CD4-positive, alpha-beta T cell (primary cell): ENCODE measurements at places on chromosomes 7 and 10.

DNA sequence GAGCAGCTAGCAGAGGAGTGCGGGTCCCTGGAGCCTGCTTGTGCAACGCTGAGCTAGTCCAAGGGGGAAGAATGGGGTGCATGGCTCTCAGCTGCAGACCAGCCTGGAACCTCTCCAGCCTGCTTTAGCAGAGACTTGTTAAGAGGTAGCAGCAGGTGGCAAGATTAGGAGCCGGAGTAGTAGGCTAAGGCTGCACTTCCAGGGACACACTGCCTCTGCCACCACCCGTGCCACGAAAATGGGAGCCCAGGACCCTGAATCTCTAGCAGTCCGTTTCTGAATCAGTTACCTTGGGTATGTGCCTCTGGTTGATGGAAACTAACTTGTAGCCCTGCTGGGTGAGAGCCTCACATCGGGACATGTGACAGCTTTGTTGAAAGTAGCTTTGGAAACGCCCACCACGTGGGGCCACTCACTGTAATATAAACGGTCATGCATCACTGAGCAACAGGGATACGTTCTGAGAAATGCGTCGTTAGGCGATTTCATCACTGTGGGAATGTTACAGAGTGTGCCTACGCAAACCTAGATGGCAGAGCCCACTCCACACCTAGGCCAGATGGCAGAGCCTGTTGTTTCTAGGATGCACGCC is 25.9 kb downstream of the HTRA1 start:
- no peak for DNase-seq

DNA sequence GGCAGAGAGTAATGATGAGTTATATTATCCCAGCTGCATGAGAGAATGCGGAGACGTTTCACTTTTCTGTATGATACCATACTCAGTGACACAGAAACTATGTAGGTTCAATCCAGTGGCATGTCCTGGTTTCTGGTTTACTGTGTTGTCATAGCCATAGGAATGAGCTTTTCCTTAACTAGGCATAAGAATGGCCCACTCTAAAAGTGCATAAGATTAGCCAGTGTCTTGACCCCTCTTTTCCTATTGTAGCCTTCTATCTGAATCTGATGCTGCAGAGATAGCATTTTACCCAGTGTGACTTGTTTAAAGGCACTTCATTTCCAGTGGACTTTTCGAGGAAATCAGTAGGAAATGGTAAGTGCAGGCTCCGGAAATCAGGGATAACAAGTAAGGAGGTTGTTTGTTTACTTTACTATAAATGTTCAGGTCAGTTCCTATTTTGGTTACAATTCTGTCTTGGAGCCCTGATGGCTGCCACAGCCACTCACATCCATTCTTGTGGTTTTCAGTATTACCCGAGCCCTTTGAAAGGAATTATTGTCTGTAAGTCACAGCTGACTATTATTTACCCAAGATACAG is 70.5 kb downstream of the SEMA3A start:
- DNase-seq = no peak

DNA sequence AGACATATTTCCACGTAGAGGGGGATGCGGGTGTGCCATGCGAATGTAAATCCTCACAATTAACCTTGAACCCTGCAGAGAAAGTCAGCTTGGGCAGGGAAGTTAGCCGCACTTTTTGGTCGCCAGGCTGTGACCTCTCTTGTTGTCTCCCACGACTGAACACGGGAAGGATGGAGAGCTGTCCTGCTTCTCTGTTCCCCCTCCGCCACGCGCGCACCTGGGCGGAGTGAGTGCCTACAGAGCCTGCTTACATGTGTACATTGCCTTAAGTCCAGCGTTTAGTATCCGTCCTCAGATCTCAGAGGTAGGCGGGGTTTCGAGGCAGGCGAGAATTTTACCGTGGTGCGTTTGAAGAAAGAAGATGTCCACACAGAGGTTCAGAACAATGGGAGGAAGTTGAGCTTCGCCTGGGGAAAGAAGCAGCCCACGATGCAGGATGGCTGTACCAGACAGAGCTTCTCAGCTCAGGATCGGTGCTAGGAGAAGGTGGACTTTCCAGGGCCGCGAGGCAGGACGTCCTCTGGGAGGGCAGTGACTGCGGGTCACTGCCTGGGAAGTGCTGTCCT is 482 bp upstream of the ERCC6 start:
- no peak for DNase-seq

DNA sequence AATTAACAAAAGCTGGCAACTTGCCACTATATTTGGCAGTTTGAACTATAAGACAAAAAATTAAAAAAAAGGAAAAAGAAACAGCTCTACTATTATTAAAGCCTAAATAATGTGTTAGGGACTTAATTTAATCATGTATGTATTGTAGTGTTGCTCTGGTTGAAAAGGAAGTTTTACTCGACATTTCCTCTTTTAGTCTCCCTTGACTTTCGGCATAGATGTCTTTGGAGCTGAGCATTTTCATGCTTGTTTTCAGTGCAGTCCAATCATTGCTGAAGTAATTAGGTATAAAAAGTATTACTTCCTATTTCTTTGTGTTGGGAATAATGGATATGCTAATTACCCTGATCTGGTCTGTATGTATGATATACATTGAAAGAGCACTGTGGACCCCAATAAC is 216.8 kb upstream of the KLF6 start:
- no peak for DNase-seq

DNA sequence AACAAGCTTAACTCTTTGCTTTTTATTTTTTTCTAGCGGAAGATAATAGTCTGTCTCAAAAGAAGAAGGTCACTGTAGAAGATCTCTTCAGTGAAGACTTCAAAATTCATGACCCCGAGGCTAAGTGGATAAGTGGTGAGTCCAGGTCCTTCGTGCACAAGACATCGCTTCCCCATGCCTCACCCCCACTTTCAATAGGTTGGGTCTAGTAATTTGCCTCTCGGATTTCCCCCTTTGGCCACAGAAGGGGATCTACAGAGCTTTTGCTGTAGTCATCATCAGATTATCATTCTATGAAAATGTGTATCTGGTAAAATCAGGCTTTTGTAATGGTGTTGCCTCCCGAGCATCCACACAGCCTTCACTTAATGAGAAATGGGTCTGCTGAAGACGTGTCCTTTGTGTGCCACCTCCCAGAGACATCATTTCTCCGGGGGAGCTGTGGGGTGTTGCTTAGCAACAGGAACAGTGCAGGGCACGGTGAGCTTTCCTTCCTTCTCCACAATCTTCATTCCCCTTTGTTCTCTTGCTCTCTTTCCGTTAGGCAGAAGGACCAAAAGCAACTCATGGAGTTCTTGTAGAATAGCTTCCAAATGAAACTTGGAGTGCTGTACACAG is 422.8 kb downstream of the DPP6 start:
- no peak for DNase-seq

DNA sequence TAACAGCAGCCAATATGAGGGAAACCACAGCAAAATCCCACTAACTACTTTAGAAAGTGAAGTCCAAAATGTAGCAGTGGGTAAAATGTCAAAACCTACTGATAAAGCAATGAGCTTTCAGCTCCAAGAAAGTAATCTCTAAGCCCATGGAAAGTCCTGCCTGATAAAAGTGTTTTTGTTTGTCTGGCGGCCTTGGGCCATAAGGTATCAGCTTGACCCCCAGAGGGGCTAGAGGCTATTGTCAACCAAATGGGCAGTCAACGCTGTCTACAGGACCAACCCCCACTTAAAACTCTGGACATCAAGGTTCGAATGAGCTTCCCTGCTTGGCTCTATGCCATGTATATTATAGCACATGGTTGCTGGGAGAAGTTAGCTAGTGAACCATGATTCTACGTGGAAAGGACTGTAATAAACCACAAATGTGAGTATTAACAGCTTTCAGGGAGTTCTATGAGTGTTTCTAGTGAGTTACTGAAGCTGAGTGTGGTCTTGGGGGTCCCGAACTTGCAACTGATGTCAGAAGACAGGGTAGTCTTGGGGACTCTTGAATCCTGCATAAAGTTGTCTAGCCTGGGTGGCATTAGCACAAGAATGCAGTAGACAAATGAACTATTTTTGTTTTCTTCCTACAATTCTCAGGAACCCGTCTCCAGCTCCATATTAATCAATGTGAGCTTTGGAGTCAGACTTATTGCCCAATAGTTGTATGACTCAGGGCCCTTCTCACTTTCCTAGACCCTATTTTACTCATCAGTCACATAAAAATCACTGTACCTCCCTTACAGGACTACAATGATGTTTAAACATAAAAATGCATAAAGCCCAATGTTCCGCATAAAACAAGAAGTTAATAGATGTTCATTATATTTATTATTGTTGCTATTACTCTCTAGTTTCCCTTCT is 164.9 kb downstream of the DGKI start:
- DNase-seq = no peak

DNA sequence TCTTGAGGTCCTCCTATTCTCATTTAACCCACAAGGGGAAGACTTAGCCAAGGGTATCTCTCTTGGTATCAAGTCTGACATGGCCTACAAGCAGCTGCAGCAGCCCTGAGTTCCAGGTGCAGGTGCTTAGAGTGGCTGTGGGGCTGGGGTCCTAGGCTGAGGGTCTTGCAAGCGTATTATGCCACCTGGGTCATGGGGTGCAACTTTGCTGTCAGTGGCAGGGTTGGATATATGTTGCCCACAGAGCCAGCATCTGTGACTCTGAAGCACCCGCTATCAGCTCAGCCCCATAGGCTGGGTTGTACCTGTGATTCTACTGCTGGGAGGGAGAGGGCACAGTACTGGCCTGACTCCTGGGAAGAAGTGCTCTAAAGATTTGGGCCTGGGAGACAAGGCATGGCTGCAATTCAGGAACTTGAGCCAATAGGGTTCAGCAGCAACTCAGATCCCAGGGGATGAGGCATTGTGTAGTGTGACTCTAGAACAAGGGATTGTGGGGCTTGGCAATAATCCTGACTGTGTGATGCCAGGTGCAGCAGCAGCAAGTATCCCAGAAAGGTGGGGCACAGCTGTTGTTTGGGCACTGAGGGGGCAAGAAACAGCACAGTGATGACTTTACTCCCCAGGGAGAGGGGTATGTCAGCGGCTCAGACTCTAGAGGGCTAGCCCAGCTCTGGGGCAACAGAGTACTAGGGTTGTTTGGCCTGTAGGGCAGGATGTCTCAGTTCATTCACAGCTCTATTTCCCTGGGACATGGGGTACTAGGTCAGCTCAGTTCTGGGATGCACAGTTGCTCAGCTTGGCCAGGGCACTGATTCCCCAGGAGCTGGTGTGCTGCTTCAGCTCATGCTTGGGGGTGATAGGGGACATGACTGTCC is 41.4 kb downstream of the NEURL1 start:
- DNase-seq = no peak

GRCh38 chr10:113539789-113540188 is 13.1 kb upstream of the HABP2 start:
- no peak for DNase-seq

- no peak for DNase-seq
These were observed 39.0 kb downstream of the TET1 start for GRCh38 chr10:68598978-68599770.

DNA sequence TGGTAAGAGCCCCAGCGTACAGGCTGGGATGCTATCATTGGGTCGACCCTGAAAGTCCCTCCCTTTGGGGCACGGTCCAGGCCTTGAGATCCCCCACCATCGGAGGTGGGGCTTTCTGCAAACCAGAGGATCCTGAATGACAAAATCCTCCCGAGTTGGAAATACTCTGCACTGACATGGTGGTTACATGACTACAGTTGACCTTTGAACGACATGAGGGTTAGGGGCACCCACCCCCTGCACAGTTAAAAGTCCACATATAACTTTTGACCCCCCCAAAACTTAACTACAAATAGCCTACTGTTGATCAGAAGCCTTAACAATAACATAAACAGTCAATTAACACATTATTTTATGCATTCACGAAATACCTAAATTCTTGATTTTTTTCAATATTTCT is 13.1 kb downstream of the HSPA12A start:
- DNase-seq = no peak

GRCh38 chr7:103929901-103930311 is 59.6 kb downstream of the RELN start:
- DNase-seq = no peak

DNA sequence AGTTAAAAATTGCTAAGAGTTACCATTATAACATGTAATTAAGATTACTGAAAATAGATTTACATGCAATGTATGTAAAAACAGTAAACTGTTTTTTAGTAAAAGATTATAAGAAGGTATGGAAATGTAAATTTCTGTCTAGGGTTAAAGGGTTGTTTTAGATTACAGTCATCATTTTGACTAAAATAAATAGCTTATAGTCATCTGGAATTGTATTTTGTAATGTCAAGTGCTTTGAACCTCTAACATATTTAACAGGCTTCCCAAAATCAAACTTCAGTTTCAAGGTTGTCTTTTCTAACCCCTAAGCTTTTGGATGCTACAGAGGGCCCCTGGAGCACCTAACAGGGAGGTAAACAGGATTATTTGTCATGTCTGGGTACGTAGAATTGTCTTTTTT is 35.0 kb upstream of the ZNF746 start:
- DNase-seq = no peak

DNA sequence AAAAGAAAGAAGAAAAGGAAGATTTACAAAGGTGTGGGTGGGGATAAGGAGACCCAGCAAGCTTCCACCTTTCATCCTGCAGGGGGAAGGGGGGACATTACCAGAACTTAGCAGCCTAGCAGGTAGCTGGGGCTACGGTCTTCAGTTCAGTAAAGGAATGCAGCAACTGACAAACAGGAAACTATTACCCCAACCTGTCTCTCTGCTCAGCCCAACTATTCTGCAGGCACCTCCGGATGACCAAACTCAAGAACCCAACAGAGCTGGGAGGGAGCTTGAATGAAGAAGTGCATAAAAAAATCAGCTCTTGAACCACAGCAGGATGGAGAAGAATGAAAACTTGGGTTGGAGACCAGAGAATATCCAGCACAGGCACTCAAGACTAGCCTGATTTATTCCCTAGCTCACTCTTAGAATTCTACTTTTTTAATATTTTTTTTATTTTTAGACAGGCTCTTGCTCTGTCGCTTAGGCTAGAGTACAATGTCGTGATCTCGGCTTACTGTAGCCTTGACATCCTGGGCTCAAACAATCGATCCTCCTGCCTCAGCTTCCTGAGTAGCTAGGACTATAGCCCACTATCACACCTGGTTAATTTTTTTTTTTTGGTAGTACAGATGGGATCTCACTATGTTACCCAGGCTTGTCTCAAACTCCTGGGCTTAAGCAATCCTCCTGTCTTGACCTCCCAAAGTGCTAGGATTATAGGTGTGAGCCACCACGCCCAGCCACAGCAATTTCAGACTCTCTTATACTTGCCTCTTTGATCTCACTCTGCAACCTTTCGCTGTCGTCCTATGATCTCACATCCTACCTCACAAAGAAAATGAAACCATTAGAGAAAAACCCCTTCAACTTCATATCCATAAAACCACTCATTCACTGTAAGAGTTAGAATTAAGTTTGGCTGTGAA is 18.5 kb upstream of the C10orf67 start:
- DNase-seq = no peak

GRCh38 chr7:13062631-13063030 is 375.2 kb downstream of the ARL4A start:
- no peak for DNase-seq

- DNase-seq = no peak
These were observed 183.9 kb downstream of the LRRN3 start for GRCh38 chr7:111274857-111275256.

- DNase-seq = no peak
These were observed 28.8 kb downstream of the CALML3 start for GRCh38 chr10:5553400-5554170.

GRCh38 chr7:22231806-22232205 is 125.1 kb downstream of the RAPGEF5 start:
- no peak for DNase-seq
